ENCODE measurements at places on chromosomes 1 and 21. TPM values are rescaled to one million over a fixed set of nuclear protein-coding genes. Genes with fewer than 3 reads are reported as not detected.

NIT1 gene
- total RNA-seq: 13.4 TPM

TAF12 gene
- total RNA-seq: 33.4 TPM

VCAM1 gene
- total RNA-seq: 11.7 TPM

PRRX1 gene
- total RNA-seq: 3.6 TPM

SPRR1B gene
- not detected for total RNA-seq

UBE2Q1 gene
- 28.5 TPM for total RNA-seq

FMOD gene
- total RNA-seq: 0.47 TPM

SLFNL1 gene
- total RNA-seq: 0.28 TPM

NECAP2 gene
- total RNA-seq: 148 TPM

OR2L5 gene
- total RNA-seq: not detected

TAS1R1 gene
- total RNA-seq: not detected

LRRC39 gene
- 0.09 TPM for total RNA-seq

TSACC gene
- total RNA-seq: not detected

ARHGAP30 gene
- total RNA-seq: not detected

EPHA2 gene
- 110 TPM for total RNA-seq

SEMA6C gene
- 8.9 TPM for total RNA-seq

SRP9 gene
- 183 TPM for total RNA-seq

ATP1A4 gene
- total RNA-seq: not detected
